ENCODE measurements at places on chromosomes 3 and 15. TPM values are rescaled to one million over a fixed set of nuclear protein-coding genes. Genes with fewer than 3 reads are reported as not detected.

DNA sequence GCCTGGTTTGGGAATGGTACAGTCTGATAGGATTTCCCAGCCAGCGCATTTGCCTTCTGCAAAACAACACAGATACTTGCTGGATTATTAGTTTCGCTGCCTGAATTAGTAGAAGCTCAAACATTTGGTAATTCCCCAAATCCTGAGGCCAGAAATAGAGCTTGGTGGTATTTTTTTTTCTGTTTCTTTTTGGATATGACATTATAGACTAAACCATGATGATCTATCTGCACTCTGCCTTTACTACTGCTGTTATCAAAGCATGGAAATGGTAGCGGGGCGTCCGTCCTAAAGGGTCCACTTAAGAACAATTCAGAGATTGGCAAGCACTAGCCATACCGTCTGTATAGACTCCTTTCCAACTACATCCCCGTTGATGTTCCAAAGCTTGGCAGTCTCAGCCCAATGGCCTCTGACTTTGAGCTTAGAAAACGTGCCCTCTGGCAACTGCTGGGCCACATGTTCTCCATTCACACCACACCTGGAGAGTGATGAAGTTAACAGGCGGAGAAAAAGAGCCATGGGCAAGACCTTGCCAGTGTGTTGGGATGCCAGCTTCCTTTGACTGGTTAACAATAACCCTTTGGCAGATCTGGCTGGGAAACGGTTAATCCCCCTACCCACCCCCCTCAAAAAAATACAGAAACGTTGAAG is 241.0 kb upstream of the NR2F2 start:
- no peak for DNase-seq

Gene HLTF
- total RNA-seq: 18.9 TPM

Gene PDE12
- 34.4 TPM for total RNA-seq

DNA sequence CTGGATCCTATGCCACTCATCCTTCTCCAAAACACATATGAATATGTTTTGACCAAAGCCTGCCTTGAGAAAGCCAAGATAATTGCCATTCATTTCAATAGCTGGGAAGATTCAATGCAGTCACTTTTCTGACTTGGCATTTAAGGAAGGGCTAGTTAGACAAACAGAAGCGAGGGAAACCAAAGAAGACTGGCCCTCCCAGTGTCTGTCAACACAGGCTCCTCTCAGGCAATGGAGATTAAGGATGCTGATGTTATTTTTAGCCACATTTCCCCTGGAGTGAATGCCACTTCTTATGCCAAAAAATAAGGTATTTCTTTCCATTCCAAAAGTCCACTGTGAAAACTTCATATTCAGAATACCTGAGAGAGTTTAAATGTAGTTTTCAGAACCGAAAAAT is 101.7 kb downstream of the P3H2 start:
- no peak for DNase-seq

DNA sequence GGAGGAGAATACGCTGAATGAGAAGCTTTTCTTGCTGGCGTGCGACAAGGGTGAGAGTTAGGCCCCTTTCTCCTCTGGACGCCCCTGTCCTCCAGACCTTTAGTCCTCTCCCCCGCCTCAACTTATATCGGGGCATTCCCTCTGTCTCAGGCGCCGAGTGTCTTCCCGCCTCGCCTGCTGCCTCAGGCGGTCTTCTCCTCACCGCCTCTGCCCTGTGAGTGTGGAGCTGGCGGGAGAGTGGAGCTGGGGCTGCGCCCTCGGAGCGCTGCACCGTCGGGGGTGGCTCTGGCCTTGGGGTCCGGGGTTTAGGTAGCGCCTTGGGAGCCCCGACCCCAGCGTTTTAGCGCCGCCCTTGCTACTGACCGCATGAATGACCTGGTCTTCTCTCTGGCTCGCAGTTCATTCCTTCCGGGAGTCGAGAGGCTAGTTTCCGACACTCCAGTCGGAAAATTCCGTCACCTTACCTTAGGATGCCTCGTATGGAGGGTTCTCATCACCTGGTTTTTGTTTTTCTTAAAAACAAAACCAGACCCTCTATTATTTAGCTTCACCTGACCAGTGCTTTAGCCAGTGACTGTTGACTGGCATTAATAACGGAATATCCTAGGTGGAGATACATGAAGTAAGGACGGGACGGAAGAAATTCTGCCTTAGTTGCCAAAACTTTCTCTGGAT is 985 bp downstream of the TRPC1 start:
- no peak for DNase-seq

GRCh38 chr15:44729408-44730127 is 6.8 kb upstream of the TRIM69 start:
- peak; percentile 56 for DNase-seq

Gene TRANK1
- total RNA-seq: 2.3 TPM

GRCh38 chr3:35777065-35777464 is 137.7 kb downstream of the ARPP21 start:
- no peak for DNase-seq

Gene ALPK3
- 0.09 TPM for total RNA-seq

DNA sequence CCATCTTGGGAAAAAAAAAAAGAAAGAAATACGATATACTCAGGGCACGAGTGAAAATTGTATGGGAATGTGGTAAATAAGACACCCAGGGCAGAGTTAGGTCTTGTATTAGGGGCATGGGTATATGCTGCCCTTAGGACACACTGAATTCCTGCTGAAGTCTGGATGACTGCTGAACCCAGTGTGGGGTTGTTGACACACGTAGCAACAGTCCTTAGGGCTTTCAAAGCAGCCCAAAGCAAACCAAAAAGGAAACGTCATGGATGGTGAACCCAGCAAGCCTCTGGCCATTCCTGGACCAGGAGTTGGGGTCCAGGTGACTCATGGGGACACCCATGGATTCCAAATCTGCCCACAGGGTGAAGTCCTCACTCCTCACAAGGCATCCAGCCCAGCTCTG is 27.1 kb upstream of the SEMA3F start:
- no peak for DNase-seq

- no peak for DNase-seq
Measured at GRCh38 chr3:184085389-184085852, 11.4 kb upstream of the HTR3E start.

GRCh38 chr15:58627046-58627445 is 122.5 kb downstream of the ADAM10 start:
- no peak for DNase-seq

GRCh38 chr3:105533960-105534359 is 167.3 kb downstream of the ALCAM start:
- no peak for DNase-seq

- DNase-seq: no peak
Measured at GRCh38 chr3:132228923-132229322, 88.3 kb upstream of the ACP3 start.

- no peak for DNase-seq
Measured at GRCh38 chr3:8665407-8665896, 20.9 kb upstream of the SSUH2 start.

GRCh38 chr3:26712211-26713026 is 89.8 kb downstream of the LRRC3B start:
- DNase-seq: peak; percentile 57

GRCh38 chr15:68580883-68581155 is 2.0 kb downstream of the CORO2B start:
- DNase-seq: no peak

DNA sequence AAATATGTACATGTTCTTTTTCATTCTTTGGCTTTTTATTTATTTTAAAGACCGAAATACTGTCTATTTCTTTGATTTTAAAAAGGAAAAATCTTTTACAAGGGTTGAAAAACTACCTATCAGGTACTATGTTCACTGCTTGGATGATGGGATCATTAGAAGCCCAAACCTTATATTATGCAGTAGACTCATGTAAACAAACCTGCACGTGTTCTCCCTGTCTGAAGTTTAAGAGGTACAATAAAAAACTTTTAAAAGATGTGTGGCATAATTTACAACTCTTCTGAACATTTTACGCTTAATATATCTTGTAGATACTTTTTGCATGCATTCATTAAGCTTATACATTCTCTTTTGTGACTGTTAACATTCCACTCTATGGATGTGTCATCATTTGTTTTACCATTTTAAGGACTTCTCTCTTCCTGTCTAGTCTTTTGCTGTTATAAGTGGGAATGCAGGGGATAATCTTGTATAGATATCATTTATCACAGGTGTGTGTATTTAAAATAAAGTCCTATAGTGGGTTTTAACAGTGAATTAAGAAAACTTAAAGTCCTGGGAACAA is 6.2 kb downstream of the MGA start:
- no peak for DNase-seq

DNA sequence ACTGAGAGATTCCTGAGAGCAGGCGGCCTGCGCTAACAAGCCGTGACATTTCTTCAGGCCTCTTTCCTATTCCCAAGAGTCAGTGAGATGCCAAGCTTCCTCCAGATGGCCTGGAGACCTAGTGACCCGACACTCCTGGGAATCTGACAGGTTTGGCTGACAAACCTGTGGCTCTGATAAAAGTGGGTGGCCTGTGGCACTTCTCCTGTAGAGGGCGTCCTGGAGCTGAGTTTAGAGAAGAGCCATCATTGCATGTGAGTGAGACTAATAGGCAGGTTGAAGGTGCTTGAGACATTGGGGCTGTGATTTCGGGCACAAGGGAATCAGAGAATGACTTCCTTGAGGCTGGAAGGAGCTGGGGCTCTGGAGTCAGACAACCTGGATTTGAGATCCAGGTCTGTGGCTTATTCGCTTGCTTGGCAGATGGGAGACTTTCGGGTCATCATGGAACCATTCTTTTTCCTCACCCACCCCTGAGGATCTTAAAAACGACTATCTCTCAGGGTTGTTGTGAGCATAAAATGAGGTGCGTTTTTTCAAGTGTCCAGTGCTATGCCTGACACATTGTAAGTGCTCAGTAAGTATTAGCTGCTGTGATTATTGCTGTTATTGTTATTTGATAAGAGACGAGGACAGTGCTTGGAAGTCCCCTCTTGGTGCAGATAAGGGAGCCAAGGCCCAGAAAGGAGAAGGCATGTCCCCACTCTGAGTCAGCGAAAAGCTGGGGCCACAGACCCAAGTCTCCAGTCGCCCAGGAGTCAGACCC is 77.2 kb downstream of the SCN10A start:
- DNase-seq: peak; percentile 73

GRCh38 chr15:62933386-62933785 is 109.2 kb upstream of the TPM1 start:
- no peak for DNase-seq

- DNase-seq: no peak
Measured at GRCh38 chr3:98784042-98784441, 20.9 kb downstream of the ST3GAL6 start.

Gene MAN2C1
- total RNA-seq: 255 TPM

Gene TMEM212
- not detected for total RNA-seq

Gene PLIN1
- not detected for total RNA-seq

DNA sequence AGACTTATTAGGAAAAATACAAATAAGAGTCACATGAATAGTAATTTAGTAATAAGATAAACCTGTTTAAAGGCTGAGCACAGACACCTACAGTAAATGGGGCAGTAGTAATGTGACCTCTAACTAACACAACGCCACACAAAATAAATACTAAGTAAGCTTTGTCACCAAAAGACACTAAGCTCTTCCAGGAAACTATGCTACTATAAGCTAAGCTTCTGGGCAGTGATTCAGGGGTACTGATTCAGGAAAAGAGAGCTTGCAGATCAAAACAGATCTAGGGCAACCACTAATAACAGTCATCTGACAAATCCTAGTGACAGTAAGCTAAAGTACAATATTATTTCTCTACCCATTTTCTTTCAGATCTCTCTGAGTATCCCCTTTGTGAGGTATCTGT is 68.8 kb downstream of the PLOD2 start:
- DNase-seq: no peak

GRCh38 chr3:2317521-2317920 is 218.9 kb downstream of the CNTN4 start:
- DNase-seq: no peak

- no peak for DNase-seq
Measured at GRCh38 chr3:3165650-3166049, 13.8 kb downstream of the CRBN start.

Gene CRYBG3
- 8.3 TPM for total RNA-seq

DNA sequence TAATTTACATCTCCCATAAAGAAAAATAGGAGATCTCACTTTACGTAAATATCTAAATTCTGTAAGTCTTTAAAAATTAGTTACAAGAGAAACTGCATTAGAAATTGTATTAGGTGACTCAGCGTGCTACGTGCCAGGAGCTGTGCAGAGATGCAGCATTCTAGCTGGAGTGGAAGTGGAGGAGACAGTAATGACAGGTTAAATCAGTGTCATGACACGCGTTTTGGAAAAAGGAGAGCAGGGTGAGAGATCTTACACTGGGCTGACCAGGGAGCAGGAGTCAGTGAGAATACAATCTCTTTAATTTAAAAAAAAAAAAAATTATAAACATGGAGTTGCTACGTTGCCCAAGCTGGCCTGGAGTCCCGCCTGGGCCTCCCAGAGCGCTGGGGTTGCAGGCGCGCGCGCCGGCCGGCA is 635 bp downstream of the TUBGCP5 start:
- DNase-seq: no peak

Gene SUMF1
- total RNA-seq: 6.7 TPM

Gene STARD9
- 8.8 TPM for total RNA-seq

GRCh38 chr3:55177749-55178148 is 249.9 kb upstream of the LRTM1 start:
- no peak for DNase-seq

DNA sequence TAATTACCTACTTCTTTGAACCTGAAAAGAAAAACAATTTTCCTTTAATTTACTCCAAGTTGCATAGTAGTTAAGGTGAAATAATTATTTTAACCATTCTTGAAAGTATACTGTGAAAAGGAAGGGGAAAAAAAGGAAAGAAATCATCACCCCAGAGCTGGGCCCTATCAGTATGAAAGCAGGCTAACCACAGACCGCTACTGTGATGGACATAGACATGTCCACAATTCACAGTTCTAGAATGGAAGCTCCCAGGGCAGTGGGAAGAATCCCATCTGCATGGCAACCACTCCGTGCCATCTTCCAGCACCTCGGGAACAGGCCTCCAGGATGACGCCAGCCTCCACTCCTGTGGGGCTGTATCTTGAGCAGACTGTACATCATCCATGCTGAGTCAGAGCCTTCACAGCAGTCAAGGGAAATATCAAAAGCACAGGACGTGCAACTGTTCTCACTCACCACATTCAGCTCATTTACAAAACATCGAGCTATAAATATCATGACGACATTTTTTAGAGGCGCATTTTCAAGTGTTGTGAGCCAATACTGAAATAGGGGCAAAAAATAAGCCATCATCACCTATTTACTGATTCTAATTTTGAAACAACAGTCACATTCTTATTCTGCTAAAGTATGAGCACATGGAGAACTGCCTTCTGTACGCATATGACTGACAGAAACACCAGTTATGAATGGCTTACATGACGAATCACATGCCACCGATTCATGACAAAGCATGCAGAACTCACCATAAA is 119.7 kb downstream of the SNRK start:
- no peak for DNase-seq

Gene NEIL1
- total RNA-seq: 3.7 TPM

Gene LXN
- 16.2 TPM for total RNA-seq

Gene STAC
- not detected for total RNA-seq

- no peak for DNase-seq
Measured at GRCh38 chr15:88651971-88652370, 13.2 kb downstream of the ISG20 start.

GRCh38 chr3:9231471-9231870 is 18.0 kb downstream of the SRGAP3 start:
- DNase-seq: no peak

Gene THRB
- not detected for total RNA-seq

Gene GBE1
- 39.1 TPM for total RNA-seq
